Regular cardiac myocyte (primary cell): ENCODE measurements at places on chromosomes 3 and 15. TPM values are rescaled to one million over a fixed set of nuclear protein-coding genes. Genes with fewer than 3 reads are reported as not detected.

The SST gene
- not detected in 2 replicates for total RNA-seq

The GPR149 gene
- not detected in 2 replicates for total RNA-seq

The MGLL gene
- 46.6 and 55.2 TPM in 2 replicates for total RNA-seq

The GPX1 gene
- 125 and 294 TPM in 2 replicates for total RNA-seq

The FBXO40 gene
- total RNA-seq = not detected in 2 replicates

The HCN4 gene
- total RNA-seq = not detected in 2 replicates

The HTR3E gene
- total RNA-seq = not detected in 2 replicates

The P2RY1 gene
- total RNA-seq = 0.38 and 3.1 TPM in 2 replicates

The SPATA12 gene
- total RNA-seq = not detected in 2 replicates

The THRB gene
- total RNA-seq = 0.19 and 1.4 TPM in 2 replicates

The FAM174B gene
- 1.2 and 1.7 TPM in 2 replicates for total RNA-seq

The HRG gene
- not detected in 2 replicates for total RNA-seq

The CTXN2 gene
- total RNA-seq = not detected in 2 replicates

The C3orf85 gene
- total RNA-seq = not detected in 2 replicates

The CISH gene
- 0.28 and 0.58 TPM in 2 replicates for total RNA-seq

The C2CD4A gene
- 0.28 TPM in 1 of 2 replicates, not detected in the other for total RNA-seq

The TNNC1 gene
- 0.96 and 2.5 TPM in 2 replicates for total RNA-seq

The TICRR gene
- total RNA-seq = 3.7 and 5.0 TPM in 2 replicates

The TEX55 gene
- total RNA-seq = not detected in 2 replicates

The TRANK1 gene
- total RNA-seq = 6.7 and 15.5 TPM in 2 replicates

The GPR15 gene
- not detected in 2 replicates for total RNA-seq

The ATP13A4 gene
- total RNA-seq = 0.19 and 0.56 TPM in 2 replicates

The SAMD7 gene
- not detected in 2 replicates for total RNA-seq

The SGO1 gene
- 0.56 and 9.8 TPM in 2 replicates for total RNA-seq

The PLCH1 gene
- total RNA-seq = under 0.01 TPM in 1 of 2 replicates, not detected in the other

The SV2B gene
- total RNA-seq = not detected in 2 replicates

The GMNC gene
- under 0.01 and 0.28 TPM in 2 replicates for total RNA-seq

The OSBPL10 gene
- total RNA-seq = 6.7 and 19.2 TPM in 2 replicates

The GOLGA8F gene
- not detected in 2 replicates for total RNA-seq

The CCDC13 gene
- 0.19 TPM in 1 of 2 replicates, not detected in the other for total RNA-seq

The SH3GL3 gene
- total RNA-seq = not detected in 2 replicates

The OR5K2 gene
- not detected in 2 replicates for total RNA-seq

The BFSP2 gene
- total RNA-seq = not detected in 2 replicates

The SEMA5B gene
- under 0.01 and 0.28 TPM in 2 replicates for total RNA-seq

The HPS3 gene
- 32.6 and 76.1 TPM in 2 replicates for total RNA-seq

The CRYBG3 gene
- total RNA-seq = 32.4 and 41.2 TPM in 2 replicates

The ASB14 gene
- not detected in 2 replicates for total RNA-seq

The ZNF80 gene
- not detected in 2 replicates for total RNA-seq

The CSNK1G1 gene
- total RNA-seq = 22.6 and 22.8 TPM in 2 replicates

The GMPPB gene
- total RNA-seq = 28.5 and 70.7 TPM in 2 replicates

The ADAMTSL3 gene
- total RNA-seq = 0.38 and 1.7 TPM in 2 replicates

The AGTR1 gene
- 2.3 and 4.4 TPM in 2 replicates for total RNA-seq

The IQCF5 gene
- not detected in 2 replicates for total RNA-seq

The CHAC1 gene
- total RNA-seq = 3.9 and 6.5 TPM in 2 replicates

The SHF gene
- total RNA-seq = 0.58 and 3.1 TPM in 2 replicates

The ACTC1 gene
- not detected in 2 replicates for total RNA-seq

The TTC21A gene
- total RNA-seq = 0.58 and 2.8 TPM in 2 replicates

The LYZL4 gene
- total RNA-seq = 0.19 TPM in 1 of 2 replicates, not detected in the other

The ARRDC4 gene
- 11.8 and 16.3 TPM in 2 replicates for total RNA-seq

The BNC1 gene
- total RNA-seq = 5.8 and 6.5 TPM in 2 replicates

The VGLL4 gene
- total RNA-seq = 30.9 and 66.2 TPM in 2 replicates

The ZNF501 gene
- total RNA-seq = 4.5 and 5.2 TPM in 2 replicates

The B3GALNT1 gene
- total RNA-seq = 28.8 and 33.0 TPM in 2 replicates

The FBXW12 gene
- total RNA-seq = 0.28 TPM in 1 of 2 replicates, not detected in the other

The ADPRH gene
- 5.6 and 7.5 TPM in 2 replicates for total RNA-seq

The PRKCD gene
- total RNA-seq = 1.7 and 5.6 TPM in 2 replicates

The ARIH1 gene
- total RNA-seq = 16.3 and 26.1 TPM in 2 replicates

The SLC6A1 gene
- total RNA-seq = under 0.01 TPM in 1 of 2 replicates, not detected in the other
